Kidney (tissue), 22 donors: ENCODE measurements at places on chromosomes 2 and 18. TPM values are rescaled to one million over a fixed set of nuclear protein-coding genes. Genes with fewer than 3 reads are reported as not detected.

DNA sequence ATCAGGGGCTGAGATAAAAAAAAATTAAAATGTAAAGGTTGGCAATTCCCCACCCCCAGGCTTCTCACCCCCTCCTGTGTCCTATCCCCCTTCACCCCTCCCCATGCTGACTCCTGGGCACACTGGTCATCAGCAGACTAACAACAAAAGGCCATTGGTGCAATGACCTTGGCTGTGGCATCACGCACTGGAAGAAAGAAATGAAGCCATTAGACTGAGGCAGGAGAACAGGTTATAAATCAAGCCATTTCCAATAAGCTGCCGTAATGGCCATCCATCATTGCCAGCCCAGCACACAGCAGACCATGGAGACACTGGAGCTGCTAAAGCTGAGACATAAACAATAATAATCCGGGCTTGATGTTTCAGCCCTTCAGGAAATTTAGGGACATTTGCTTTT lies 342.4 kb upstream of the ETAA1 start:
- peak; percentile 75 for DNase-seq

DNA sequence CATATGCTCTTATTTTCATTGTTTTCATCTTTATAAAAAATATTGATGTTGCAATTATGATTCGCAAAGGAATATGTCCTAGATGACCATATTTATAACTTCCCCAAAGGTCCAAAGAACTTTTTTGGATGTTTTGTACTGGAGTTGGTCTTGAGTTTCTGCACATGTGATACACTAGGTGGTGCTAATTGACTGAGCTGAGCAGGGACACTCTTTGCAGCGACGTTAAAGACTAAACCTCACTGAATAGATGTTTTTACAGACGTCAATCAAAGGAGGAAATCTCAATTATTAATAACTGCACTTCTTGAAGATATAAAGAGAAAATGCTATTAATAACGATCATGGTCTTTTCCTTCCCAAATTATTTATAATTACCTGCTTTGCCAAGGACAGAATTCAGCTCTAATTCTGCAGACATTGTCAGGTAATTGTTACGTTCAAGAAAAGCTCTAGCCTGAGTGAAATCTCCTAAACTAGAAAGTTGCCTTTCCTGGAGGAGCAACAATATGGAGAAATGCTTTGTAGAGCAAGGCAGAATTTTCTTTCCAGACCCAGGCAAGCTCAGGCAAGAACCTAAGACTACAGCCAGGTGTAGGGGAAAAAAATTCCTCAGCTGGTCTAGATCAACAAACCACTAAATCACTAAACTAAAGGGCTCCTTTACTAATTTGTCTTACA lies 119.3 kb upstream of the RBBP8 start:
- no peak for DNase-seq

- no peak for DNase-seq
Observed at GRCh38 chr18:44920441-44920840, 239.8 kb downstream of the SETBP1 start.

The ASXL3 gene
- polyA plus RNA-seq = 0.71 TPM

GRCh38 chr2:43178602-43179542 lies 47.5 kb downstream of the ZFP36L2 start:
- peak; percentile 89 for DNase-seq

GRCh38 chr2:145124085-145124484 lies 604.2 kb upstream of the ZEB2 start:
- DNase-seq = no peak

The INHA gene
- 2.5 TPM for polyA plus RNA-seq

The SH2D6 gene
- 3.2 TPM for polyA plus RNA-seq

GRCh38 chr2:85769983-85770362 lies 16.2 kb downstream of the ATOH8 start:
- no peak for DNase-seq

DNA sequence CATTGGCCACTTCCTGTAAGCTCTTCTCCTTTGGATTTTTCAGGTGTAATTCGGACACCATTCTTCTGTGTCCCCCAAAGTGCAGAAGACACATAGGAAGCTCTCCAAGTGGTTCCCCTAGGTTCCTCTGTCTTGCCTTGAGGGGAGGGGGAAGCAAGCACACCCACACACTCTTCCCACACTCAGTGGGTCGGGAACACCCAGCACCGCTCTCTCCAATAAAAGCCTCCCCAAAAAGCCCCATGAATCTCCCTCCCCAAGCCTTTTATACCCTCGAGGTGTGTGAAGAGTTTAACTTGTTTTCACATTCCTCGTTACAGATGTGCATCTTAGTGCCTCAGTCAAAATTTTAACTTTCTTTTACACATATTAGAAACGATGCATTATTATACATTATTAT lies 9.9 kb upstream of the TMEM237 start:
- DNase-seq = no peak

GRCh38 chr2:27795093-27795834 lies 23.7 kb downstream of the MRPL33 start:
- DNase-seq = no peak

GRCh38 chr2:10647441-10647840 lies 42.3 kb downstream of the NOL10 start:
- DNase-seq = no peak

The ANKRD36C gene
- 0.15 TPM for polyA plus RNA-seq

DNA sequence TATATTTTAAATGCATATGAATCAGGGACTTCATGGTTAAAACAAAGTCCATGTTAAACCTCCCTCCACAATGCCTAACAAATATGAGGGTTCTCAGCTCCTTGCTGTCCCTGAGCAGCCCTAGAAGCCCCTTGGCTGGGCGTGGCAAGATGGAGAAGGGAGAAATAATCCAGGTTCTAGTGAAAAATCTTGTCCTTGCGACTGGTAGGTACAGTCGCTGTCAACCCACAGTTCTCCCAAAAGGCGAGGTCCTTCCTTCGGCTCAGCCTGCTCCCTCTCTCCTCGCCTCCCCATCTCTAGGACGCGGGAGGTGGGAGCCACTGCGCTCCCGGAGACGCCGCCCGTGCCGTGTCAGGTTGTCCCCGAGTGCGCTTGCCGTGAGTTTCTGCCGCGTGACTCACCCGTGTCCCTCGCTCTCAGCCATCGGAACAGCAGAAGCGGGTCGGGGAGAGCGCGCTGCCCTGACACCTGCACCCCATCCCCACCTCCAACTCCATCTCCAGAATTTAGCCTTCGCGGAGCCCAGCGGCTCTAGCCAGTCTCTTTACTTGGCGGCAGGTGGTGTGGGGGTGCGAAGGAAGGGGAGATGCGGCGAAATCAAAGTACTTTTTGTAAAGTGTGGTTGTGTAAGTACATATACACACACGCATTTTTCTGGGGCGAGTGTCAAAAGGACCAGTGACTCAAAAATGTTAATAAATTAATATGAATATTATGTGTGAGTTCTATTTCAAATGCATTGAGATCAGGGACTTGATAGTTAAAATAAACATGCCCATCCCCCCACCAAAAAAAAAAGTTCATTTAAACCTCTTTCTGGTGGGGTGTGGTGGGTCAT lies 65.1 kb upstream of the TMEM17 start:
- peak; percentile 50 for DNase-seq

GRCh38 chr2:29807082-29807481 lies 114.3 kb downstream of the ALK start:
- DNase-seq = no peak
